ENCODE measurements at places on chromosomes 2 and 18.

- DNase-seq = peak; percentile 44
Measured at GRCh38 chr18:47163241-47163640, 12.9 kb downstream of the IER3IP1 start.

GRCh38 chr2:19554520-19554919 is 196.1 kb upstream of the OSR1 start:
- no peak for DNase-seq

GRCh38 chr2:65528241-65528574 is 95.8 kb upstream of the SPRED2 start:
- no peak for DNase-seq

- no peak for DNase-seq
Measured at GRCh38 chr2:168075446-168075845, 171.9 kb downstream of the STK39 start.

GRCh38 chr2:160469164-160469563 is 24.4 kb downstream of the RBMS1 start:
- no peak for DNase-seq

- DNase-seq = no peak
Measured at GRCh38 chr2:157036726-157037125, 220.8 kb upstream of the GALNT5 start.

GRCh38 chr2:36449943-36450392 is 94.4 kb downstream of the CRIM1 start:
- no peak for DNase-seq

DNA sequence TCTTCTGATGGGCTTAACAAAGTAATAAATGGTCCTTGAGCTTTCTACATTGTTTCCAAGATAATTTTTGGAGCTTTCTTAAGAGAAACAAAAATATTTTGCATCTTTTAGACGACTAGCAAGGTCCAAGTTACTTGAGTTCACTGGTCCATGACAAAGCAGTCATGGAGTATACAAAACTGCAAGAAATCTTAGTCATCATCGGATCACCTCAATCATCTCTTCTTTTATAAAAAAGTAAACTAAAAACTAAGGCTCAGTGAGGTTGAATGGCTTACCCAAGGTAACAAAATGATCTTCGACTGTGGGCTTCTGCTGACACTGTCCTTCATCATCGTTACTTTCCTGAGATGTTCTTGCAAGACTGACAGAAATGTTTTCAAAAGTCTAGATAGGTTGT is 11.9 kb downstream of the FIGN start:
- DNase-seq = no peak

- no peak for DNase-seq
Measured at GRCh38 chr18:36350251-36350651, 52.7 kb downstream of the FHOD3 start.

DNA sequence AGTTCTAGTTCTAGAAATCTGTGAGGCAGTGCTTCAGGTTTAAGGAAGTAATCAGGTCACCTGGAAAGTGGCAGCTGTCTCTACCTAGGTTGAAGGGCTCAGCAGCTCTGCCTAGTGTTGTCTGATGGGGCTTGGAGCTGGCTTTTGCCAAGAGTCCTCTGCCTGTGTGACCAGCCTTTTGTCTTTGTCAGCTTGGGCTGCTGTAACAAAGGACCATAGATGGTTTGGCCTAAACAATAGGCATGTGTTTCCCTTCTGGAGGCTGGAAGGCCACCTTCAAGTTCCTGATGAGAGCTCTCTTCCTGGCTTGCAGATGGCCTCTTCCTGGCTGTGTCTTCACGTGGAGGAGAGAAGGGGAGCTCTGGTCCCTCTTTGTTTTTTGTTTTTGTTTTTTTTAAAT is 13.3 kb downstream of the UBE2F start:
- no peak for DNase-seq

DNA sequence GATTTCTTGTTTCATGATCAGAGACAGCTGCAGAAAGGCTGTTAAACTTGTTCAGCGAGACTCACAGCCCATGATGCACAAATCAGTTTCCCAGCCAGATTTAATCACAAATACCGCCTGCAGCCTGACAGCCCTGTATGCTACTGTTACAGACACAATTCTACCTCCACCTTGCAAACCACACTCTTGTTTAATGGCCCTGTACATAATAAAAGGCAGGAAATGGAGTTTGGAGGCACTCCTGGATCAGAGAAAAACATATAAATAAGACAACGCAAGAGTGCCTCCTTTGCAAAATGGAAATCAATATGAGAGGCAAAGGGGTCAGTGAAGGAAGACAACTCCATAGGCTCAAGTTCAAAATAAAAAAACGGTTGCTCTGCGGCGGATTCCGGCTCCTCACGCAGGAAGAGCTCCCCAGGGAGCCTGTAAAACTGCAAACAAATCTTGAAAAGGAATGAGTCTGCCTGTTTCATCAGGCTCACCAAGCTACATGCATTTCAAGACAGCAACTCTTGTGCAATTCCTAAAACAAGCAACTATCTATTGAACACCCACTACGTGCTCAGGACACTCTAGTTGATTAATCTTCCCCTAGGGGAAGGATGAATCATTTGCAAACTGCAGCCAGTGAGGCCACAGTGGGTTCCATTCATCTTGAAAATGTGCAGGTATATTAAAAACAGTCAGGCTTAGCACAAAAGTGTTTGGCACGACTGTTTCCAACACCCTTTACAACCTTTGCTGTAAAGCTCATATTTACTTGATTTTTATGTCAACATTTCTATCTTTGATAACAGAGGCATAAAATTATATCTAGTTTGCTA is 37.5 kb downstream of the TBC1D8 start:
- peak; percentile 83 for DNase-seq

GRCh38 chr2:67309281-67309680 is 87.9 kb upstream of the ETAA1 start:
- DNase-seq = no peak

GRCh38 chr18:74078257-74078656 is 69.4 kb downstream of the FBXO15 start:
- DNase-seq = no peak

DNA sequence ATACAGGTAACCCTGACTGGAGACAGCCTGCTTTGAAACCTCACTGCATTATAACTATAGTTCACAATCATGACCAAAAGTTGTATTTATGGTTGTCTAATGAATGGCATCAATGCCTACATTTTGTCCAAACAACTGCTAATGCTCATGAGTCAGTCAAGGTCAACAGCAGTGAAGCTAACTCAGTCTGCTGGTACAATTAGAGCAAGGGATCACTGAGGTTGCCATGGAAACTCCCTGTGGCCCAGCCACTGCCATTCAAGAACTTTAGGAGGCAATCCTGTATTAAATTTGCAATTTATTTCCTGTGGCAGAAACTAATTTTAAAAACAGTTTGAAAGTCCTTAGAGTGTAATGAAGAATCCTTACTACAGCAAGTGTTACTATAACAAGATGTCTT is 185.1 kb upstream of the SMAD7 start:
- DNase-seq = peak; percentile 57

DNA sequence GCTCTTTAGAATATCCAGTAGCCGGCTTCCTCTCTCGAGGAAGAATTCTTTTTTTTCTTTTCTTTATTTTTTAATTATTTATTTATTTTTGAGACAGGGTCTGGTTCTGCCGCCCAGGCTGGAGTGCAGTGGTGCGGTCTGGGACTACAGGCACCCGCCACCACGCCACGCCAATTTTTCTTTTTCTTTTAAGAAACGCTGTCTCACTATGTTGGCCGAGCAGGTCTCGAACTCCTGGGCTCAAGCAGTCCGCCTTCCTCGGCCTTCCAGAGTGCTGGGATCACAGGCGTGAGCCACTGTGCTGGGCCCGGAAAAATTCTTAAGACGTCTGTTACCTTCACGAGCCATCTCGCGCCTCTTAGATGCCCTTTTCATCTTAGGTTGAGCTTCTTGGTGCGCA is 931 bp upstream of the TMEM131 start:
- no peak for DNase-seq

DNA sequence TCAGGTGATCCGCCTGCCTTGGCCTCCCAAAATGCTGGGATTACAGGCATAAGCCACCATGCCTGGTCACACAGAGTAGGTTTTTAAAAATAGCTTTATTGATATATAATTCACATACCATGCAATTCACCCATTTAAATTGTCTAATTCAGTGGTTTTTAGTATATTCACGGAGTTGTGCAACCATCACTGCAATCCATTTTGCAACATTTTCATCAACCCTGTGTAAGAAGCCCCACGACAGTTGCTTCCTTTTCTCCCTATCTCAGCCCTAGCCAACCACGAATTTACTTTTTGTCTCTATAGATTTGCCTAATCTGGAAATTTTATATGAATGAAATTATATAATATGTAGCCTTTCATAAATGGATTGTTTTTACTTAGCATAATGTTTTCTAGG is 266.4 kb downstream of the NAPG start:
- DNase-seq = no peak

- DNase-seq = no peak
Measured at GRCh38 chr2:122780251-122780650, 1024.8 kb downstream of the TSN start.

- no peak for DNase-seq
Measured at GRCh38 chr18:3655254-3656050, 205.5 kb downstream of the TGIF1 start.

DNA sequence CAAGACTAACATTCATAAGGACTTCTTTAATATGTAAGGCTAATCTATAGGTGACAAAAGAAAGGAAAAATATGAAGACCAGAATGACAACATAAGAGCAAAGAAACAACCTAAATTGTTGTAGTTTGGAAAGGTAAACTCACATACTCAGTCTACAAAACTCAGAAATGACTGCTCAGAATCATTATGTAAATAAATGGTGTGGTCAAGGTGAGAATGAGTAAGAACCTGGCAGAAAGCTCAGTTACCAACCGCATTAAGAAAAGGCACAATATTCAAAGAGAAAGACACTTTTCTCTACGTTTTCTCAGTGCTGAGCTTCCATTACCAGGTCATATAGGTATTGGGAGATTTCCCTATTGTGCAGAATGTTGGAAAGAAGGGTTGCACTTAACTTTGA is 15.8 kb downstream of the ATF2 start:
- no peak for DNase-seq

GRCh38 chr2:106105151-106105922 is 88.8 kb downstream of the UXS1 start:
- no peak for DNase-seq

DNA sequence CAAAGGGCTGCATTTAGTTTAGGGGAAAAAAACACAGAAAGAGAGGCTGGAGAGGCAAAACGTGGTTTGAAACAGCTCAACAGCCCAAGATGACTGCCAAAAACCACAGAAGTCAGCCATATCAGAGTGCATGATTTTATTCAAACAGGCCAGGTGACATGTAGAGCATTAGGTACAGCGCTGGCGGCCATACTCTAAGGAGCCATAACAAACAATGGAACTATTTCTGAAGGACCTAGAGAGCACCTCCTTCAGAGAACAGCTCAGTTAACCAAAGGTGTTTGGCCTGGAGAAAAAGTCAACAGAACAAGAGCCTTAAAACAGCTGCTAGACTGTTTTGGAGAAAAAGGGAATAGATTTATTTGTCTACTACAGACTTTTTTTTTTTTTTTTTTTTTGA is 2.6 kb downstream of the THADA start:
- DNase-seq = no peak

DNA sequence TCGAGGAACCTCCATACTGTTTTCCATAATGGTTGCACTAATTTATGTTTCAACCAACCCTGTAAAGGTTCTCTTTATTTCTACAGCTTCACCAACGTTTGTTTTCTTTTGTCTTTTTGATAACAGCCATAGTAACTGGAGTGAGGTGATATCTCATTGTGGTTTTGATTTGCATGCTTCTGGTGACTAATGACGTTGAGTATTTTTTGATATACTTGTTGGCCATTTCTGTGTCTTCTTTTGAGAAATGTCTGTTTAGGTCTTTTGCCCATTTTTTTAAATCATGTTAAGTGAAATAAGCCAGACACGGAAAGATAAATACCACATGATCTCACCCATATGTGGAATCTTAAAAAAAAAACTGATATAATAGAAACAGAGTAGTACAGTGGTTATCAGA is 74.8 kb upstream of the SMIM21 start:
- DNase-seq = peak; percentile 46

DNA sequence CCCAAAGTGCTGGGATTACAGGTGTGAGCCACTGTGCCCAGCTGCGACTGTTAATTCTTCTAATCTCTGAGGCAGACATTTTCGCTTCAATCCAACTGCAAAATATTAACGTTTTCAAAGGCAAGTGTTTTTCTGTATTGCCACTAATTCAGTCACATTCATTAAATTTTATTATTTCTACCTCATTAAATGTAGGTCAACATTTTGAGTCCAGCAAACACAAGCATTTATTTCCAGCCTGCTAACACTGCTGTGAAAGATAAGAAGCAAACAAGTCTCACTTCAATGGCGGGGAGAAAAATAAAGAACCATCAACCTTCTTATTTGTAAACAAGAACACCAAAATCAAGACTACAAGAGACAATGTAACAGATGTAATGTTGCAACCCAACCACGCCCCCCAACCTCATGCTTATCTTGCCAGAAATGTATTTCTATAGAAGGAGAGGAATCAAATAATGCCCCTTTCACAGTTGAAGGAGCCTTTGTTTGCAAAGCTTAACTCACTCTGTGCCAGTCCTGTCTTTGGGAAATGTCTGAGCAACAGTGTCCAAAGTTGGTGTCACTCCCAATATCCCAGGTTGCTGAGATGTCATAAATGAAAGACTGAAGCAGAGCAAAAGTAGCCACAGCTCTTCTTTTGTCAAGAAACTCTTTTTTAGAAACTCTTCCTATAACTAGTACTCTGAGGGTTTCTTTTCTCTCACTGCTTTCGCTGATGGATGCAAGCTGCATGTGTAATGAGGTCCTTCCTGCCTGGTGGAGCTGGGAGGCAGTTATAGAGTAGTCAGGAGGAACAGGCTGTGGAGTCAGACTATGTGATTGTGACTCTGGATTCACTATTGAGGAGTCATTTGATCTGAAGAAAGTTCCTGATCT is 8.6 kb downstream of the DOCK10 start:
- DNase-seq = no peak

DNA sequence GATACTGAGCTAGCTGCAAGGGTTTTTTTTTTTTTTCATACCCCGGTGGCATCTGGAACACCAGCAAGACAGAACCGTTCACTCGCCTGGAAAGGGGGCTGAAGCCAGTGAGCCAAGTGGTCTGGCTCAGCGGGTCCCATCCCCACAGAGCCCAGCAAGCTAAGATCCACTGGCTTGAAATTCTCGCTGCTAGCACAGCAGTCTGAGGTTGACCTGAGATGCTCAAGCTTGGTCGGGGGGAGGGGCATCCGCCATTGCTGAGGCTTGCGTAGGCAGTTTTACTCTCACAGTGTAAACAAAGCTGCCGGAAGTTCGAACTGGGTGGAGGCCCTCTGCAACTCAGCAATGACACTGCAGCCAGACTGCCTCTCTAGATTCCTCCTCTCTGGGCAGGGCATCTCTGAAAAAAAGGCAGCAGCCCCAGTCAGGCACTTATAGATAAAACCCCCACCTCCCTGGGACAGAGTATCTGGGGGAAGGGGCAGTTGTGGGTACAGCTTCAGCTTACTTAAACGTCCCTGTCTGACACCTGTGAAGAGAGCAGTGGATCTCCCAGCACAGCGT is 5.1 kb upstream of the MIB1 start:
- DNase-seq = no peak

GRCh38 chr2:106959975-106960682 is 74.2 kb upstream of the ST6GAL2 start:
- peak; percentile 81 for DNase-seq
